ENCODE measurements at places on chromosomes 13 and 19. TPM values are rescaled to one million over a fixed set of nuclear protein-coding genes. Genes with fewer than 3 reads are reported as not detected.

- no peak for DNase-seq
These were observed 3.1 kb upstream of the SDHAF1 start for GRCh38 chr19:35991731-35992450.

DNA sequence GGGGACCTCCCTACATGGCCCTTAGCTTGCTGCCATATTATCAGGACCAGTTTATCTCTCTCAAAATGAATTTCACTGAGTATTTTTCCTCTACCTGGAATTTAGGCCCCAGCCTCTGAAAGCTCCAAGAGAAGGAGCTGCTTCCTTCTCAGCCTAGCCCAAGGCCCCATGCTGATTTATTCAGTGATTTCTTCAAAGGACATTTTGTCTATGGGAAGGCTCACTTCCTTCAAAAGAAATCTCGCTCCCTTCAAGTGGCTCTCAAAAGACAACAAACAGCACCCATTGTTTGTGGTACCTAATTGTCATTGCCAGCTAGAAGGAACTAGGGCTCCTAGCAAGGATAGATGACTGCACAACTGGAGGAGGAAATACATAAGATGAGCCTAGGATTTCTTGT lies 172.4 kb downstream of the SLC7A1 start:
- DNase-seq = no peak

DNA sequence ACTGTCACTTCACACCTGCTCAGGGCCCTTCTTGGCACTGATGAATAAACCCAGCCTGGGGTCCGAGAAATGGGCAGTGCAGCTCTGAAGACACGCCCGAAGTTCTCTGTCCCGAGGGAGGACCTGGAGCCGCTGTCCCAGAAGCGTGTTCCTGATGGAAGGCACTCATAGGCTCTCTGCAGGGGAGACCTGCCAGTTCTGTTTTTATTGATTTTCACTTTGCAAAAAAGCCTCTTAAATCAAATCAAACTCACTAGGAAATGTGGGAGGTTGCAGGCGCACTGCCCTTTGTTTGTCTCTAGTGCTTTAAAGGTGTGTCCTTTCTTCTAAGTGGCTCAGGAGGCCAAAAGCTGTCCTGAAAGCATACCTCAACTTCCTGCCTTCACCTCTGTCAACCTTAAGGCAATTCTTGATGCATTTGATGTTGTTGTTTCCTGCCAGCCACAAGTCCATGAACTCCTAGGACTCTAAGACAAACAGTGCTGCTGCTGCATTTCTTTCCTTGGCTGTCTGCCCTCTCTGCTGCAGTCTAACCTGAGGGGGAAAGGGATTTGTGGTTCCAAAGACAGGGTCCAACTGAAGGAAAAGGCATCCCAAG lies 663.2 kb downstream of the UQCRFS1 start:
- no peak for DNase-seq

VSTM2B gene
- not detected for total RNA-seq

LCP1 gene
- total RNA-seq = 0.53 TPM

GPX4 gene
- total RNA-seq = 274 TPM
